ENCODE measurements at places on chromosomes 2 and 18.
A peak's percentile ranks its signal among the peaks of the same experiment; 100 is the strongest.

DNA sequence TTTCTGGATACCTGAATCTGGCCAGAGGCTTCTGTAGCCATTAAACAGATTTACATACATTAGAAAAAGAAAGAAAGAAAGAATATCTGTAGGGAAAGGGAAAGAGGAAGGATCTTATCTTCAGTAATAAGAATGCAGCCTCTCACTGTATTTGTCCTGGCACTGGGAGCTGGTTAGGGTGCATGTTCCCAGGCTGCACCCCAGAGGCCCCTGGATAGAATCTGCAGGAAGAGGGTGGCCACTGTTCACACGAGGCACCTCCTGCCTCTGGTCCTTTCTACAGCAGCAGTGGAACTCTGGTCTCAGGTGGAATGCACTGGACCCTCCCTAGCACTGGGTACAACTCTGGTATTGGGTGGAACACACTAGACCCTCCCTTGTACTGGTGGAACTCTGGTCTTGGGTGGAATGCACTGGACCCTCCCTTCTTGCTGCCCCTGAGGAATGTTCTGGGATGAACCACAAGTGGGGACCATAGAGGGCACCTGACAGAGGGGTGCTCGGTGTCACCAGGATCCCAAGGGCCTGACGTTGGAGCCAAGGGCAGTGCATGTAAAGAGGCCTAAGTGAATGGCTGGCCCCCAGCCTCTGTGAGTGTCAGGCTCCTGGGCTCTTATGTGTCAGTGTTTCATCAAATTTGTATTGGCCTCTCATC lies 27.4 kb upstream of the PXDN start:
- no peaks in the 10 kb centered on the region for H3K27me3 ChIP-seq
- DNase-seq: no peak
- no peak overlapping the region for H3K27ac ChIP-seq
- H3K4me1 ChIP-seq: no peaks in the 10 kb centered on the region
- H3K4me3 ChIP-seq: no peak overlapping the region

- H3K4me1 ChIP-seq: no peaks in the 10 kb centered on the region
- no peaks in the 10 kb centered on the region for H3K27me3 ChIP-seq
- no peak overlapping the region for H3K4me3 ChIP-seq
- DNase-seq: no peak
Measured at GRCh38 chr2:154226931-154227330, 355.2 kb downstream of the GALNT13 start.

GRCh38 chr2:148023861-148024260 lies 3.0 kb downstream of the MBD5 start:
- DNase-seq: no peak
- no peaks in the 10 kb centered on the region for H3K27me3 ChIP-seq
- H3K4me3 ChIP-seq: no peak overlapping the region
- peaks cover 6% of the 10 kb centered on the region for H3K36me3 ChIP-seq

- no peak overlapping the region for H3K4me3 ChIP-seq
- DNase-seq: no peak
- no peaks in the 10 kb centered on the region for H3K4me1 ChIP-seq
Measured at GRCh38 chr2:50512397-50512796, 519.5 kb downstream of the NRXN1 start.

DNA sequence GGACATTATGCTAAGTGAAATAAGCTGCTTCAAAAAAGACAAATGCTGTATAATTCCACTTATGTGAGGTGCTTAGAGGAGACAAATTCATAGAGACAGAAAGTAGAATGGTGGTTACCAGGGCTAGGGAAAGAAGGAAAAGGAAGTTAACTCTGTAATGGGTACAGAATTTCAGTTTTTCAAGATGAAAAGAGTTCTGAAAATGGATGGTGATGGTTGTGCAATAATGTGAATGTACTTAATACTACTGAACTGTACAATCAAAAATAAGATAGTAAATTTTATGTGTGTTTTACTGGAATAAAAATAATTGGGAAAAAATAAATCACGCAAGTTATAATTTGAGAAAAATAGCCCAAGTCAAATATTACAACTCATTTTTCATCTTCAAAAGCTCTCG lies 27.5 kb downstream of the ARHGAP25 start:
- H3K4me3 ChIP-seq: no peak overlapping the region
- DNase-seq: no peak
- H3K36me3 ChIP-seq: peaks cover 16% of the 10 kb centered on the region
- H3K27ac ChIP-seq: peak overlapping the region; percentile 70
- H3K4me1 ChIP-seq: peaks cover 58% of the 10 kb centered on the region
- no peaks in the 10 kb centered on the region for H3K27me3 ChIP-seq

GRCh38 chr18:55998071-55998522 lies 410.1 kb upstream of the TCF4 start:
- no peak overlapping the region for H3K4me3 ChIP-seq
- no peak for DNase-seq
- H3K27ac ChIP-seq: no peak overlapping the region
- peaks cover 4% of the 10 kb centered on the region for H3K4me1 ChIP-seq
- H3K27me3 ChIP-seq: no peaks in the 10 kb centered on the region

GRCh38 chr2:125857971-125858794 lies 797.8 kb upstream of the GYPC start:
- DNase-seq: no peak
- no peak overlapping the region for H3K27ac ChIP-seq
- H3K27me3 ChIP-seq: no peaks in the 10 kb centered on the region
- H3K4me3 ChIP-seq: no peak overlapping the region
- no peaks in the 10 kb centered on the region for H3K36me3 ChIP-seq

- no peak for DNase-seq
- H3K36me3 ChIP-seq: no peaks in the 10 kb centered on the region
- no peaks in the 10 kb centered on the region for H3K4me1 ChIP-seq
Measured at GRCh38 chr18:48066225-48066652, 135.8 kb upstream of the SMAD2 start.
